ENCODE measurements at places on chromosomes 2 and 18. TPM values are rescaled to one million over a fixed set of nuclear protein-coding genes. Genes with fewer than 3 reads are reported as not detected.
A peak's percentile ranks its signal among the peaks of the same experiment; 100 is the strongest.

DNA sequence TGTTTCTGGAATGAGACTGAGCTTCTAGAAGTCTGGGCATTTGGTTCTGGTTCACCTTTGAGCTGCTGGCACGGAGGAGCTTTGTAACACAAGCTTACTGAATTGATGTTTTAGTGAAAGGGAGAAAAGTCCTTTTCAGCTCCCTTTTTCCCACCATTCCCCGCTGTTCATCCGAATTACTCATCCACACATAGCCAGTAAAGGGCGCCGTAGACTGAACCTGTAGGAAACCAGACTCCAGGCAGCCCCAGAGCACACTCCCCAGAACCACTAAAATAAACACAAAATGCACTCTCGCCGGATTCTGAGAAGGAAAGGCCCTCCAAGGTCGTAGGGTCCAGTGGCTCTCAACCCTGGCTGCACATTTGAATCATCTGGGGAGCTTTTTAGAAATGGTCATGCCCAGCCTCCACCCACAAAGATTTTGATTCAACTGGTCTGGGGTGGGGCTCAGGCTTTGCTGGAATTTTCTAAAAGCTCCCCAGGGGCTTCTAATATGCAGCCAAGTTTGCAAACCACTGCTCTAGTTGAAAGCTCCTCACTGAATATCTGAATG lies 29.6 kb downstream of the TCF7L1 start:
- DNase-seq: no peak

DNA sequence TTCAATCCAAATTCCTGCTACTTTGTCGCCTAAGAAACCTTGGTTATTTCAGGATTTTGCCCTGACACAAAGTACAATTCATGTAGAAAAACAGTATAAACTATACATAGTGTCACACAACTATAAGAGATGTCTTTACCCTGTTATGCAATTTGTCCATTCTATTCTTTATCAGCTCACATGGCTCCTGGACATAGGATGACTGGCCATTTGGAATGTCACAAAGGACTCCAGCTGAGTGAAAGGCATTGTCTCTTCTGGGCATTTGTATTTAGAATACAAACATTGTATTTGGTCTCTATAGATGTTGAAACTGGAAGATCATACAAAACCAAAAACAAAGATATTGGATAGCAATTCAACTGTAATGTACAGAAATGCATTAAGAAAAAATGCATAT lies 944.6 kb upstream of the LRRTM1 start:
- DNase-seq: no peak

GCKR gene
- total RNA-seq: not detected

DNA sequence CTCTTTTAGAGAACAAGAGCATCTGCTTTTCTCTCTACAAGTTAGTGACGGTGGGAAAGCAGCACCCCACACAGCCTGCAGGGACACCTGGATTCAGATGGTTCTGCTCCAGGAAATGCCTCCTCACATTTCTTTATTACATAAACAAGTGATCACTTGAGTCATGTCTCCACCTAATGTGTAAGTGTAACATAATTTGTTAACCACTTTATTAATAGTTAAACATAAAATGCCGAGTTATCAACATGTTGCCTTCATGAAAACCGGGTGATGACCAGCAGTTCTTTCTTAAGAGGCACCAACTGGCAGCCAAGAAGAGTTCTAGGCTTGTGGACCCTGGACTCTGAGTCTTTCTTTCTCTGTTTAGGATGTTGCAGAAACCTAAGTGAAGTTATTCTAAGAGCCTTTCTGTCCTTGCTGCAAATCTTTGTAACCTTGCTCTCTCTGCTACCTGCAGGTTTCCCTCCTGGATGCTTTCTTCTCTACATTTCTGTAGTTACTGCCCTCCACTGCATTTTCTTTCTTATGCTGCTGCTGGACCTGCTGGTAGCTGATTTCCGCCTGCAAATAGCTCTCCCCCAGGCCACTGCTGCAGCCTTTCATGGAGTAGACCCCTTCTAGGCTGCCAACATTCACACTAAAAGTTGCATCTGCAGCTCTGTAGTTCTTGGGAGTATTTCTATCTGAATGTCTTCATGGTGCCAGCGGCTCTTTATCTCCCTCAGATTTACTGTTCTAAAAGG lies 24.3 kb downstream of the UPP2 start:
- DNase-seq: no peak

DNA sequence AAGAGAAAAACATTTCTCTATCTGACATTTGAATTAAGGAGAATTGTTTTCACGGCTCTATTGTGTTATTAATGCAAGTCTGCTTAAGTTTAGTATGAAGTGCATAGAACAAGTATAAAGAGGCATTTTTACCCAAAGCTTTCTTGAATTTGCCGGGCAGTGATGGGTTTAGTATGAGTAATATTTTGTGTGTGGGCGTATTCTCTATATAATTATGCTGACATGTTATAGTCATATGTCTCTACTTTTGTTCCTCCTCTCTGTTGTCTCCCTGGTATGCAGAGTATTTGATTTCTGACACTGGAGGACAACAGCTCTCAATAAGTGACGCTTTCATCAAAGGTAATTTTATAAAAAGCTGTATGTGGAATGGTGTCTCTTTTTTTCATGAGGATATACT lies 45.9 kb downstream of the PIKFYVE start:
- DNase-seq: no peak

GRCh38 chr2:40230186-40230585 lies 221.7 kb downstream of the SLC8A1 start:
- DNase-seq: no peak

- no peak for DNase-seq
These were observed 127.4 kb downstream of the CACNB4 start for GRCh38 chr2:151971301-151972051.

VAMP5 gene
- 26.9 TPM for total RNA-seq

GRCh38 chr18:37225279-37225678 lies 340.3 kb downstream of the CELF4 start:
- DNase-seq: no peak

SERPINB3 gene
- total RNA-seq: not detected

HOXD8 gene
- 9.7 TPM for total RNA-seq

BOK gene
- 84.2 TPM for total RNA-seq

DSG4 gene
- not detected for total RNA-seq

DNA sequence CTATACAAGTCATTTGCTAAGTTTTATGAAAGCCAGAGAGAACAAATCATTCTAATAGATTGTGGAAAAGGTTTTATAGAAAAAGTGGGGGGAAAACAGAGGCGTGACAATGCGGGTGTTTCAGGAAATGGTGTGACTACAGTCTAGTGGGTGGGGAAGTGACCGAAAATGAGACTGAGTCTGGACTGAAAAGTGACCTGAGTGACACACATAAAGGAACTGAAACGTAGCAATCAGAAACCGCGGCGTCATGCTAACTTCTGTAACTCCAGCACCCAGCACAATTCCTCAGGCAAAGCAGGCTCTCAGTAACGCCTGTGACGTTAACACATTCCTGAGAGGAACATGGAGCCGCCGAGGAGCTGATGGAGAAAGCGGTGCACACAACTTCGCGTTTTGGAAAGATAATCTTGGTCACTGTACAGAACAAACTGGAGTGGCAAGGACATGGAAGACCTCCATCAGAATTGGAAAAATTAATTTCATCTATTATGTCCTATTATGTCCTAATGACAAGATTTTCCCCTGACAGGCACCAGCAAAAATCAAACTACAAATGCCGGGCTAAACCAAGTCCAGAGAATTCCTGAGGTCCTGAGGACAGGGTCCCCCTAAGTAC lies 1.4 kb upstream of the CD226 start:
- DNase-seq: peak; percentile 62

DNA sequence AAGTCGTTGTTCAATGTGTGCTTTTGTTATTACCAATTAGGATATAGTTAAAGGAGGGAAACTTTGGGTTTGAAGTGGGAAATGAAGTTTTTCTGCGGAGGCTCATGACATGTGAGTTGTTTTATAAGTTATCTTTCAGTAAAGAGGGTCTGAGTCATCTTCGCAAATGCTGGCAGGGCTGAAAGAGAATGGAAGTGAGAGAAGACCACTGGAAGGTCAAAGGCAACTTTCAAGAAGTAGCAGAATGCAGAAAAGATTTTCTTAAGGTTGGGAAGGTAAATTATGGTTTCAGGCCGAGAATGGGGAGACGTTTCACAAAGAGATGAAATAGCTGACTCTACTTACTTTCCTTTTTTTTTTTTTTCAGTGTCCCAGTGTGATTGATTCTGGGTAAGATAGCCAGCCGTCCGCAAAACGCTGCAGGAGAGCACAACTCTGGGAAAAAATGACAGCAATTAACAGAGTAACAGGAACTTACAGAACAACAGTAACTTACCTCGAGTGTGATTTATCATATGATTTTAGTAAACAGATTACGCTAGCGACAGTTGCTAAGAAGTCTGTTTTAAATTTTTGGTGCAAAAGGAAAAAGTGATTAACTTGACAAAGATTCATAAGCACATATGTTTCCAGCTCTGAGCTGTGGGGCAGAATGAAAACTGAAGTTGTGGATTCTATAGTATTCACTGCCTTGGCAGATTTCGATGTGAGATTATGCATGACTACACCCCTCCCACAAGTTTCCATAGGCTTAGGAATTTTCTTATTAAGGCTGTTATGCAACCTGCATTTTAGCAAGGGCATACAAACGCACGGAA lies 46.8 kb upstream of the ACTR3 start:
- DNase-seq: no peak

UGT1A3 gene
- total RNA-seq: 2.6 TPM

CAPN14 gene
- total RNA-seq: 0.14 TPM

DNA sequence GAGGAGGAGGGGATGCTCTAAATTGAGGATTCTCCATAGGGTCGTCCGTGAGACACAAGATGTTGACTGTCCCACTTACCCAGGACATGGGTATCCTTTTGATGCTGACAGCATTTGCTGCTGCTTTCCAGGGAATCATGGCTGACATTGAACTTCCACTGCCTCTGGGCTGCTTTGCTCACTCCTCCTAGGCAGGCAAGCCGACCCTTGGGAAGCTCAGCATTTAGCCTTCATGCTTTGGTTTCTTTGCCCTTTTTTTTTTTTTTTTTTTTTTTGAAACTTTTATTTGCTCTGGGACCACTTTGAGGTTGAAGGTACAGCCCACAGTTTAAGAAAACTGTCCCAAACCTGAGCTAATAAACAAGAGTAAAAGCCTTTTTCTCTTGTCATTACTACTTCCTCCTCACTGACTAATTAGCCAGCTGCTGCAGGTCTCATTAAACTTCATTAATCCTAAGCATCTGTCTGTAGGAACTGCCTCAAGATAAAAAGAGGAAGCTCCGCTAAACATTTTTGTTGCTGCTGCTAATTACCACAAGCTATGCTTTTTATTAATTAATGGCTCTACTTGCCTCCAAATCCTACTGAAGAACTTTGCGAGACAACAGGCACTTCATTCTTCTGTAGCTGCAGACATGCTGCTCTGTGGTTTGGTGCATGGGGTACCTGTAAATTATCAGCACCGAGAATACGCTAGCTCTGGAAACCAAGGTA lies 125.4 kb downstream of the SPTBN1 start:
- DNase-seq: no peak

TUBA4A gene
- total RNA-seq: 101 TPM

GRCh38 chr2:10080536-10081304 lies 509 bp upstream of the CYS1 start:
- no peak for DNase-seq

TTN gene
- total RNA-seq: 43.4 TPM

ATP9B gene
- total RNA-seq: 36.3 TPM

DNA sequence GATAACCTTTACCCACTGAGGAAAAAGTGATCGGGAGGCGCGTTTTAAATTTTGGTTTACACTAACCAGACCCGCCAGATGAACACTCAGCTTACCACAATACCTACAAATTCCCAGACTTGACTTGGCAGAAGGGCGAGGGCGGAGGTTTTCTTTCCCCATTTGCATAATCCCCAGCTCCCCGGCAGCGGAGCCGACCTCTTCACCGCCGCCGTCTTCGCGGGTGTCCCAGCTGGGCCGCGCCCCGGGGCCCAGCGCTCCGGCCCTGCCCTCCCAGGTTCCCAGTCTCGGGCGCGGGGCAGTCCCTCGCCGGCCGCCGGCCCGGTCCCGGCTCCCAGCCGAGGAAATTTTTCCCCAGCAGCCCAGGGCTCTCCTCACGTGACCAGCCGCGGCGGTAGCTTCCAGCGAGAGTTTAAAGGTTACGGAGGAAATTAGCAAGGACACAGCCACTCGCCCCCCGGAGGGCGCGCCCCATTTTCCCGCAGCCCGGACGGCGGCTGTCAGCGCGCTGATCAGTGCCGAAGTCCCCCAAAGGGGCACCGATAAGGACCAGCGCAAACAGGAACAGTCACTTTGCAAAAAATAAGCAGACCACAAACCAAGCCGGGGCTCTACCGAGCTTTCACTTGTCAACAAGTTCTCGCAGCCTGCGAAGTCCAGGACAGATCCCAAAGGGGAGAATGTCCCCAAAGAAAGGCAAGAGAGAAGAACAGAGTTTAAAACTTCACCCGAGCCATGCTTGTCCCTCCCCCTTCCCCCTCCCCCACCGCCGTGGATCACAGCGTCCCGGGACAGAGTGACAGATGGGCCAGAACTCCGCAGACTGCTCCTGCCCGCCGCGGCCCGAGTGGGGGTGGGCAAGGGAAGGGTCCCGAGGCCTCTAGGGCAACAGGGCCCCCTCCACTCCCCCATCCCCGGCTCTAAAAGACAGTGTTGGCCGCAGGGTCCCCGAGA lies 1.3 kb upstream of the PRKCE start:
- peak; percentile 83 for DNase-seq

LAMA3 gene
- total RNA-seq: 71.8 TPM

RND3 gene
- 54.6 TPM for total RNA-seq

GRCh38 chr2:191023235-191023679 lies 9.3 kb upstream of the STAT1 start:
- DNase-seq: no peak

TNS1 gene
- total RNA-seq: 101 TPM

GRCh38 chr2:37688771-37689468 lies 17.5 kb upstream of the CDC42EP3 start:
- DNase-seq: no peak

GRCh38 chr2:151374436-151374835 lies 17.0 kb downstream of the TNFAIP6 start:
- no peak for DNase-seq

LAMA1 gene
- total RNA-seq: 2.9 TPM

- DNase-seq: no peak
These were observed 7.1 kb downstream of the TPGS2 start for GRCh38 chr18:36821681-36822080.

EIF5B gene
- total RNA-seq: 19.0 TPM

- DNase-seq: no peak
These were observed 112.0 kb upstream of the FOSL2 start for GRCh38 chr2:28280619-28281018.

DNA sequence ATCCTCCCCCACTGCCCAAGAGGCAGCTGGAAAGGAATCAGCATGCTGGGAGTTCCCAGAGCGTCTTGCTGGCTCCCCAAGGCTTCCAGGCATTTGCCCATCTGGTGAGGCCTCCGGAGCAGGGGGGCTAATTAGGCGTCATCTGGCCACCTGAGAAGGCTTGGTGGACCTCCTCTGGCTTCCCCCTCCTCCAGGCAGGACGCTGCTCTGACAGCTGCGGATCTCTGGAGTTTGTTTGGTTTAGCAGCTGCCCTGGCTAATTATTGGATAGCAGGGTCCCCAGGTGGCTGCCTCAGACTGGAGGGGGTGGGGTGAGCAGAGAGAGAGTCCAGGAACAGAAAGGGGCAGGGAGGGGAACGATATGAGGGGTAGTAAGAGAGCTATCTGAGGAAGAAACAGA lies 425.2 kb upstream of the MEX3C start:
- no peak for DNase-seq

ATIC gene
- 85.7 TPM for total RNA-seq

GRCh38 chr18:78770139-78770822 lies 209.3 kb upstream of the SALL3 start:
- DNase-seq: no peak
